ENCODE measurements at places on chromosomes 16 and 17.

GRCh38 chr17:82542439-82542838 is 22.9 kb downstream of the FOXK2 start:
- no peak for DNase-seq

DNA sequence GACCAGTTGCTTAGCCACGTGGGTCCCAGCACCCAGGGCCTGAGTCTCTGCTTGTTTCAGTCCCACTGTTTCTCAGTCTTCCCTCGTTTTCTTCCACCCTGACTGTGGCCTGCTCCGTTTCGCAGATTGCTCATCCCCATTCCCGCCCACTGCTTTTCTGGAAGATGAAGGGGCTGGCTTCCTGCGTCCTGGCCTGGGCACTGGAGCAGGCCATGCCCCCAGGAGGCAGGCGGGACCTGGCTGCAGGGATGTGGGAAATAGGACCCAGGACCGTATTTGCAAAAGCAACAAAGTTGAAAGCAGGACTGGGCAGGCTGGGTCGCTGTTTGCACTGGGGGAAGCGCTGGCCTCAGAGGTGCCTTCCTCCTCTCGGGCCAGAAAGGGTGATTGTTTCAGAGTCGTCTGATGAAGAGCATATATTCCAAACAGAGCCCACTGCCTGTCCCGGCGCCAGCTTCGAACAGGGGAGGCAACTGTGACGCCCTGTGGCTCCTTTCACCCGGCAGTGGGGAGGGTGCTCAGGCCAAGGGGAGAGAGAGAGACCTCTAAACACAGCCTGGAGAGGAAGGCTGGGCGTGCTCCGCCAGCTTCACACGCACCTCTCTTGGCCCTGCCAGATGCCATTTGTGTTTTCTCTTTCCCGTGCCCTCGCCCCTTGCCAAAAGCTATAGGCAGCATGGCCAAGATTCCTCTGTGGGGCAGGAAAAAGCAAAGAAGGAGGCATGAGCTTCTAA is 108.6 kb downstream of the CMIP start:
- DNase-seq: no peak

DNA sequence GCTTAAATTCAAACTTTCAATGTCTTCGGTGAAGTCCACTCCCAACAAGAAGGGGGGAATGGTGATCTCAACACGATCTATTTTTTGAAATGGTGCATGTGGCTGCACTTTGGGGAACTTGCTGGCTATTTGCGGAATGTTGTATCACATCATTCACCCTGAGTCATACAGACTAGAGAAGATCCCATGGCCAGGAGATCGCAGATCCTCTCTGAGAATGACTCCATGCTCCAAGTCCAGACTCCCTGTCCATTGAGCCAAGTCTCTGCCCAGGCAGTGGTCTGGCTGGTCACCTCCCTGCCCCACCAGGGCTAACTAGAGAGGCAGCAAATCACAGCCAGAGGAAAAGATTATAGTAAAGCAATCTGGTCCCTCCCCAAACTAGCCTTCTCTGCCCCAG is 120.6 kb downstream of the XYLT1 start:
- DNase-seq: no peak

GRCh38 chr16:13120091-13120490 is 218.7 kb downstream of the SHISA9 start:
- no peak for DNase-seq

DNA sequence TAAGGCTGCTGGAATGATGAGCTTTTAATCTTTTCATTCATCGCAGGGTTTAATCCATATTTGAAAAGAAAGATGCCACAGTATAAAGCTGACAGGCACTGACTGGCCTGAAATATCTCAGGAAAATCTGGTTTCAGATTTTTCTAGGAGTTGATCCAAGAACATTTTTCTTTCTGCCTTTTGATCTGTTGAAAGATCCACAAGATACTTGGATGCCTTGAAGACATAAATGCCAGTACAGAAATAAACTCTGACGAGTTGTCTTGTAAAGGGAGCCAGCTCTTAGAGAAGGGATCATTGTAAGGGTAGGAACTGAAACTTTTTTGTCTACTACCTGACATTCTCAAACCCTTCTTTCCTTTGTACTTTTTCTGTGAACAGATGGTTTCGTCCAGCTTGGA is 25.4 kb upstream of the KRT20 start:
- DNase-seq: no peak

GRCh38 chr17:73827627-73828291 is 183.5 kb upstream of the SDK2 start:
- no peak for DNase-seq

All from hypothalamus (tissue), 51 donors.